ENCODE measurements at places on chromosomes 7 and 10.

DNA sequence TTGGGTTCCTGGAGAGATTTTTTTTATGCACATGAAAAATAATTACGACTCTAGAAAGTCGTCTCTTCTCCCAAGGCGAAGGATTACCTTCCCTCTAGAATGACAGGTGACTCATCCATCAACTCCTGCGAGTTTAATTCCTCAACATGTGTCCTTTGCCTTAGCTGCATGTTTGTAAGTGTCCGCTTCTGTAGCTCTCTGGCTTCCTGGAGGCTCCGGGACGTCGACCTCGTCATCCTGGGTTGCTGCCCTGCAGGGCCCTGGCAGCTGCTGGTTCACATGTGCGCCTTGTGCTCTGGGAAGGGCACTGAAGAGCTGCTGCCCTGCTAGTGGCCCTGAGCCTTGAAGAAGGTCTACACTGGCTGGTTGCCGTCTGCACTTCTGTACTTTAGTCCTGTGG, 210.2 kb downstream of the MLLT10 start:
- DNase-seq = no peak

DNA sequence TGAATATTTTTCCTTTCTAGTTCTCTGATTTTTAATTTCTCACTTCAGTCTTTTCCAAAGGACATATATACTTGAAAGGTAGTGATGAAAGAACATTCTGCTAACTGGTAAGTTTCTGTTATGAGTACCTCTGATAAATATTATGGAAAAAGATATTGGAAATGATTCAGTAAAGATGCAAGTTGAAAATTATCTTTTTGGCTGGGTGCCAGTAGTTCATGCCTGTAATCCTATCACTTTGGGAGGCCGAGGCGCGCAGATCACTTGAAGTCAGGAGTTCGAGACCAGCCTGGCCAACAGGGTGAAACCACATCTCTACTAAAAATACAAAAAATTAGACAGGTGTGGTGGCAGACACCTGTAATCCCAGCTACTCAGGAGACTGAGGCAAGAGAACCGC, 62.1 kb downstream of the ANKRD26 start:
- DNase-seq = no peak

DNA sequence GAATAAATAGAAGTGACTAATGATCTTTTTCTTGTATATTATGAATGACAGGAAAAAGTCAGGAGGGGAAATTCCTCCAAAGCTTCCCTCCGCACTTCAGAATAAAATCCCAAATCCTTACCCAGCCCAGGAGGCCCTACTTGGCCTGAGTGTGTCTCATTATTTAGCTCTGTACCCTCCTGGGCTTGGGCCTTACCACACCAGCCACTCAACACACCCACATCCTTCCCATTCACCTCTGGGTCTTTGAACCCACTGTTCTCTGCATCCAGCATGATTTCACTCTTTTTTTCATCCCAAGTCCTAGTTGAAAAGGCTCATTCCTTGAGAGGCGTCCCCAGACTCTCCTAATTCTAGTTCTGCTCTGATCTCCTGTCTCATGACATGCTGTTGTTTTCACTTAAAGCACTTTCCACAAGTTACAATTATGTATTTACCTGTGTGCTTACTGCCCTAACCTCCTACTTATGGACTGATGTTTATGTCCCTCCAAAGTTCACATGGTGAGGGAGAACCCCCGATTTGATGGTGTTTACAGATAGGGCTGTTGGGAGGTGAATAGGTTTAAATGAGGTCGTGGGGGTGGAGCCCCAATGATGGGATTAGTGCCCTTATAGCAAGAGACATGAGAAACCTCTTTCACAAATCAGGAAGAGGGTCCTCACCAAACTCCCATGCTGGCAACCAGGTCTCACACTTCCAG, 6.4 kb downstream of the NOD1 start:
- no peak for DNase-seq

- DNase-seq = no peak
These were observed 691.5 kb upstream of the LRRN3 start for GRCh38 chr7:110399421-110399820.

DNA sequence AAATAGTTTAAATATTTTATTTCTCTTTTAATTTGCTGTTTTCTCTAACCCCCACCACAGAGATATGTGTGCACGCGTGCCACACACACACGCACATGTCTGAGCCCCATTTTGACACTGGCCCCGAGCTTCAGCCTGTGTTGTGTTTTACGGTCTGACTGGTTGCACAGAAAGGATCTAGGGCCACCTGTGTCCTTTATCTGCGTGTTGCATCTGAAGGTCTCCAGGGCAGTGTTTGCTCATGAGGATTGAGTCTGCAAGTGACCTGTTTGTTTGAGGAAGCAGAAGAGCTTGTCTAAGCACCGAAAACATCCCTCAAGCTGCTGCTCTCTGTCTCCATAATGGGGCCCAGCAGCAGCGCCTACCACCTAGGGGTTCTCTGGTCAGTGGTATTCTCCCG, 266.4 kb upstream of the LYZL1 start:
- no peak for DNase-seq

GRCh38 chr7:107130487-107131220, 38.1 kb upstream of the HBP1 start:
- no peak for DNase-seq

GRCh38 chr7:140008755-140009610, 53.8 kb downstream of the PARP12 start:
- DNase-seq = no peak

- no peak for DNase-seq
These were observed 192.5 kb upstream of the PPP2R2D start for GRCh38 chr10:131708225-131708880.

DNA sequence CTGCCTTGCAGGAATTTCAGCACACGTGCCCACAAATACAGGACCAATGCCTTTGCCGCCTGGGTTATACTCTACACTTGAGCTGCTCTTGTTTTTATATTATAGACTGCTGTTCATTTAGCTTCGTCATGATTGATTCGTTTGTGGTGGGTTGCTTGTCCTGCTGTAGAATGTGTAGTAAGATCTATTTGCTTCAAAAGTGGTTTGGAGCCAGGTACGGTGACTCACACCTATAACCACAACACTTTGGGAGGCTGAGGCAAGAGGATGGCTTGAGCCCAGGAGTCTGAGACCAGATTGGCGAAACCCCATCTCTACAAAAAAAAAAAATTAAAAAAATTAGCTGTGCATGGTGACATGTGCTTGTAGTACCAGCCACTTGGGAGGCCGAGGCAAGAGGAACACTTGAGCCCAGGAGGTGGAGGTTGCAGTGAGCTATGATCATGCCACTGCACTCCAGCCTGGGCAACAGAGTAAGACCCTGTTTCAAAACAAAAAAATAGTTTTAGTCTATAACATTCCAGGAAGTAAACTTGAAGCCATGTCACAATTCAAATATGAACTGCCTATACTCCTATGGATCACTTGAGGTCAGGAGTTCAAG, 9.0 kb upstream of the RHBDD2 start:
- DNase-seq = no peak

DNA sequence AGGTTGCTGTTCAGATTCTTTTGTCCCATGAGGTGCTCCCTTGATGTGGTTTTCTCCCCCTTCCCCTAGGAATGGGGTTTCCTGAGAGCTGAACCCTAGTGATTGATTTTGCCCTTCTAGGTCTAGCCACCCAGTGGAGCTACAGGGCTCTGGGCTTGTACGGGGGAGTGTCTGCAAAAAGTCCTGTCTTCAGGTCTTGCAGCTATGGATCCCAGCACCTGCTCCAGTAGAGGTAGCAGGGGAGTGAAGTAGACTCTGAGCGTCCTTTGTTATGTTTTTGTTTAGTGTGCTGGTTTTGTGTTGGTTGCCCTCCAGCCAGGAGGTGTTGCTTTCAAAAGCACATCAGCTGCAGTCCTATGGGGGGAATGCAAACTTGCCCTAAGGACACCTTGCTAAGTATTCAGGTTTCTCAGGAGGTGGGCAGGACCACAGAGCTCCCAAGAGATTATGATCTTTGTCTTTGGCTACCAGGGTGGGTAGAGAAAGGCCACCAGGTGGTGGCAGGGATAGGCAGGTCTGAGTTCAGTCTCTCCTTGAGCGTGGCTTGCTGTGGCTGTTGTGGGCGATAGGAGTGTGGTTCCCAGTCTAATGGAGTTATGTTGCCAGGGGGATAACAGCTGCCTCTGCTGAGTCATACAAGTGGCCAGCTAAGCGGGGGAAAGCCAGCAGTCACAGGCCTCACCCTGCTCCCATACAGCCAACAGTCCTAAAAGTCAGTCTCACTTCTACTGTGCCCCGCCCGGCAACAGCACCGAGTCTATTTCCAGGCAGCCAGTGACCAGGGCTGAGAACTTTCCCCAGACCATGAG, 92.4 kb upstream of the JCAD start:
- peak; percentile 37 for DNase-seq

- DNase-seq = no peak
These were observed 95.0 kb downstream of the DGKB start for GRCh38 chr7:14807507-14807906.

- DNase-seq = no peak
These were observed 137.3 kb upstream of the EEPD1 start for GRCh38 chr7:36015733-36016132.

DNA sequence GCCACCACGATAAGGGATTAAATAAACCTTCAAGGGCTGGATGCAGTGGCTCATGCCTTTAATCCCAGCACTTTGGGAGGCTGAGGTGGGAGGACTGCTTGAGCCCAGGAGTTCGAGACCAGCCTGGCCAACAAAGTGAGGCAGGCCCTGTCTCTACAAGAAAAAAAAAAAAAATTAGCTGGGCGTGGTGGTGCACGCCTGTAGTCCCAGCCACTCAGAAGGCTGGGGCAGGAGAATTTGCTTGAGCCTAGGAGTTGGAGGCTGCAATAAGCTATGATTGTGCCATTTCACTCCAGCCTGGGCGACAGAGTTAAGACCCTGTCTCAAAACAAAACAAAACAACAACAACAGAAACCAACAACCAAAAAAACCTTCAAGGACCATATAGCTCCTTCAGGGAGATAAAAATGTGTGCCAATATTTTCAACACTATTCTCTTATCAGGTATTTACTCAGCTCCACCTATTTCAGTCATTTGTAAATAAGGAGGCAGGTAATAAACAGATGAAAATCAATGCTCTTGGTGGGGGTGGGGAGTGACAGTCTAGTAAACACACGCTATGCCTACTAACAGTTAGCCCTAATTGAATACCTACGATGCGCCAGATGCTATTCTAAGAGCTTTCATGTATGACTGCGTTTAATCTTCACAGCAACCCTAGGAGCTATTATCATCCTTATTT, 13.2 kb downstream of the BAIAP2L1 start:
- DNase-seq = no peak

DNA sequence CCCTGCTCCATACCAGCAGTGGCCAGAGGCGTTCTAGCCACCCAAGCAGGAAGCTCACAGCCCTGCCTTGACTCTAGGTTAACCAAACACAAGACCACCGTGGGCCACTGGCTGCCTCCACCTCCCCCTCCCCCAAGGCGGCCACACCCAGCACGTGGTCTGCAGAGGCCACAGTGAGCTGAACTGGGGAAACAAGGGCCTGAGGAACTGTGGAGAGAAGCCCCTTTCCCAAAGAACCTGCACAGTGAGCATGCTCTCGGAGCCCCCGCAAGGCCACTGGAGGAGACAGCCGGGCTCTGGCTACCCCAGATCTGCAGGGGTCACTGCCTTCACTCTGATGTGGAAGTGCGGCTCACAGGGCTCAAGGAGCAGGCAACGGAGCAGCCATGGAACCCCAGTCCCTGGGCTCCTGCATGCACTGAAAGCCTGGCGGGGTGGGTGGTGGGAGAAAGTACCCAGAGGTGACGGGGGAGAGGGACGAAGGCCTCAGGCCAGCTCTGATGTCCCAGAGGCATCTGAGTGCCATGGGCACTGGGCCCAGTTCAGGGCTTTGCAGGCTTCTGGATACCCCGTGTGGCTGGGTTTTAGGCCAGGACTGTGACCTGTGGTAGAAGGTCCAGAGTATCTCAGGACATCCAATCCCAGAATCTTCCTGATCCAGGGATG, 189.2 kb downstream of the EBF3 start:
- DNase-seq = no peak

- DNase-seq = no peak
These were observed 61.4 kb downstream of the ABI1 start for GRCh38 chr10:26799342-26799741.

- no peak for DNase-seq
These were observed 237.2 kb downstream of the MGMT start for GRCh38 chr10:129704225-129704624.

DNA sequence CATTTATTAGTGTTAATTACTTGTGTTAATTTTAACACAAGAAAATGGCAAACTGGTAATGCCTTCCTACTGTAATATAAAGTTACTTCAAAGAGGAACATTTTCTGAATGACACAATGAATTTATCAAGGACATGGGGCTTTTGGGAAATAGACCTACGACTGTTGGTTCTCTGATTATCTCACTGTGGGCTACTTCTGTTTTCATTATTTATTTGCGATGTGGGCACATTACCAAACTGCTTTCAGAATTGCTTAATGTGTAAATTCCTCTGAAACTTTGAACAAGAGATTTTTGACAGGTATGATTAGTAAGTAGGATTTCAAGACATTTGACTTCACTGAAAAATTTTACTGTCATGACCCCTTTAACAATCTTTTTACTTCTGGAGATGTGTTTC, 535.6 kb downstream of the CNTNAP2 start:
- DNase-seq = no peak

GRCh38 chr10:114024876-114025610, 18.6 kb upstream of the ADRB1 start:
- no peak for DNase-seq

DNA sequence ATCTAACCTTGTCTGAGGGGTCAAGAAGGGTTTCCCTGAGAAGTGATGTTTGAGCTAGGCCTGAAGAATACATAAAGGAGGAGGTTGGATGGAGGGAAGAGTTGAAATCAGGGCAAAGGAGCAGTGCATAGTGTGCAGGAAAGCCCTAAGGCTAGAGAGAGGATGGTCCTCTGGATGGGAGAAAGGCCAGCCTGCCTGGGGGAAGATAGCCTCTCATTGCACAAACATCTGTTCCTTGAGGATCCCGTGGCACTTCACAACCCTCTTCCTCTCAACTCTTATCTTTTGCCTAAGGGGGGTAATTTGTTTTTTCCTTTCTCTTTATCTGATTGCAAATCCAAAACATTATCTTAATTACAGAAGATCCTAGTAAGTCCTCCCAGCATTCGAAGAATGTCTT, 35.7 kb downstream of the STAMBPL1 start:
- no peak for DNase-seq

GRCh38 chr10:86310291-86310690, 56.3 kb downstream of the GRID1 start:
- DNase-seq = no peak

- no peak for DNase-seq
These were observed 1.4 kb downstream of the PPP1R17 start for GRCh38 chr7:31688372-31688771.

DNA sequence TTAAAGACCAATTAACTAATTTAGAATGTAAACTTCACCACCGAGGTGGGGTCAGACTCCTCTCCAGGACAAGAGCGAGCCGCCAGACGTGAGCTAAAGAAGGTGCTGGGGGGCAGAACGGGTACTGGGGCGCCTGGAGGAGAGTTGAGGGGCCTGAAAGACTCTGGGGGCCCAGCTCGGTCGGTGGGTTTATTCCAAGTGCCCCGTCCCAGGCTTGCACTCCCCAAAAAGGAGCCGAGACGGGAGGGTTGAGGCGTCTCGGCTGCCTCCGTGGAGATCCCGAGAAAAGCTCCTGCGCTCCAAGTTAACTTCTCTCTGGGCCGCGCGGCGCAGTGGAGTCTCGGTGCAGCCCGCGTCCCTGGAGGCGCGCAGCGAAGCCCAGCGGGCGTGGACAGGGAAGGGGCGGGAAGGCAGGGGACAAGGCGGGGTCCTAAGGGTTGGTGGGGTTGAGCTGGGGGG, 553.3 kb downstream of the TFEC start:
- DNase-seq = no peak

Measured in GOT3 (cell line).